Sigmoid colon (tissue), 7 donors: ENCODE measurements at places on chromosomes 2 and 18. TPM values are rescaled to one million over a fixed set of nuclear protein-coding genes. Genes with fewer than 3 reads are reported as not detected.
A peak's percentile ranks its signal among the peaks of the same experiment; 100 is the strongest.

The FAM228A gene
- 1.5 TPM for total RNA-seq

DNA sequence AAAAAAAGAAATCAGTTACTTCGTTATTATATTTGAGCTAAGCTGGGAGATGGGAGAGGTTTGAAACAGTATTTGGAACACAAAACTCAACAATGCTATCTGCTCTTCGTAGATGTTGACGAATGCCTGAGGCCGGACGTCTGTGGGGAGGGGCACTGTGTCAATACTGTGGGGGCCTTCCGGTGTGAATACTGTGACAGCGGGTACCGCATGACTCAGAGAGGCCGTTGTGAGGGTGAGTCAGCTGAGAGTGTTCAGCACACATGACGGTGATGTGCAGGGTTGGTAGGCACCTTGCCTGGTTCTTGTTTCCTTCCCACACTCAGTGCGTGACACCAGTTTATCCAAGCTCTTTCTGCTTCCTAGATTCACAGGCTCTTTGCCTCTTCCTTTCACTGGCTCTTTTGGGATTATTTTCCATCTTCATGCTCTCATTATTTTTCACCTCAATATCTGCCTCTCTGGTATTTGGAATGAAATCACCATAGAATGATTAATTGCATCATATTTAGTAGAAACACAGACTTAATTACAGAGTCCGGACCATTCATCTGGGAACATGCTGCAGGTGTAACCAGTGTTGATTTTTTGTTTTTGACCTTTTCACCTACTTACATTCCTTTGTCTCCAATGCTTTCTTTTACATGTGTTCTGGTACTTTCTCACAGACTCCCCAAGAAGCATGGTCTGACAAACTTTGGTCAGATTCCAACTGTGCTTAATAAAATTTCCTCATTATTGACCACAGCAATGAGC, 200.6 kb upstream of the RASGRP3 start:
- DNase-seq, result peak; percentile 79

- no peak for DNase-seq
These were observed 362.3 kb downstream of the RND3 start for GRCh38 chr2:150125188-150125587.

The NT5C1B gene
- not detected for total RNA-seq
